ENCODE measurements at places on chromosomes 4 and X. TPM values are rescaled to one million over a fixed set of nuclear protein-coding genes. Genes with fewer than 3 reads are reported as not detected.

GRCh38 chrX:78944351-78944750 is 840 bp upstream of the P2RY10 start:
- DNase-seq: no peak

DNA sequence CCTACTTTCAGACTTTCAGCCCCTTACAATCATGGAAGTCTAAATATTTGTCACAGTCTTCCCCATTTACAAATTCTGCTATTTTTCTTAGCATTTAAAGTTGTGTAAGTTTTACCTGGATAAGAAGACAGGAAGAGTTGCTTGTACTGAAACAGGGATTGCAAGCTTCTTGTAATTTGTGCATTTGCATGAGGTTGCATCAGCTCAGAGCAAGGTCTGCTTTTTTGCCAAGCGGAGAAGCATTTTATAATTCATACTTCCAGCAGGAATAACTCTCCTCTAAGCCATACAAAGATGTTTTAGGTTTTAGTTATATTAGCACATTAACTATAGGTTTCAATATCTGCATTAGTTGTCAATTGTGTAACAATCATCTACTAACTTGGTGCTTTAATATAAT is 922.0 kb upstream of the PABPC4L start:
- no peak for DNase-seq

FMR1NB gene
- not detected for total RNA-seq

- no peak for DNase-seq
These were observed 772.4 kb upstream of the INTU start for GRCh38 chr4:126860308-126860707.

ENPP6 gene
- not detected for total RNA-seq

NPY2R gene
- not detected for total RNA-seq

- DNase-seq: no peak
These were observed 36.3 kb upstream of the SPINK2 start for GRCh38 chr4:56857601-56858309.

HPGDS gene
- total RNA-seq: 0.47 TPM

Data from T-cell (primary cell).